Fibroblast of lung (primary cell): ENCODE measurements at places on chromosomes 2 and 18.

DNA sequence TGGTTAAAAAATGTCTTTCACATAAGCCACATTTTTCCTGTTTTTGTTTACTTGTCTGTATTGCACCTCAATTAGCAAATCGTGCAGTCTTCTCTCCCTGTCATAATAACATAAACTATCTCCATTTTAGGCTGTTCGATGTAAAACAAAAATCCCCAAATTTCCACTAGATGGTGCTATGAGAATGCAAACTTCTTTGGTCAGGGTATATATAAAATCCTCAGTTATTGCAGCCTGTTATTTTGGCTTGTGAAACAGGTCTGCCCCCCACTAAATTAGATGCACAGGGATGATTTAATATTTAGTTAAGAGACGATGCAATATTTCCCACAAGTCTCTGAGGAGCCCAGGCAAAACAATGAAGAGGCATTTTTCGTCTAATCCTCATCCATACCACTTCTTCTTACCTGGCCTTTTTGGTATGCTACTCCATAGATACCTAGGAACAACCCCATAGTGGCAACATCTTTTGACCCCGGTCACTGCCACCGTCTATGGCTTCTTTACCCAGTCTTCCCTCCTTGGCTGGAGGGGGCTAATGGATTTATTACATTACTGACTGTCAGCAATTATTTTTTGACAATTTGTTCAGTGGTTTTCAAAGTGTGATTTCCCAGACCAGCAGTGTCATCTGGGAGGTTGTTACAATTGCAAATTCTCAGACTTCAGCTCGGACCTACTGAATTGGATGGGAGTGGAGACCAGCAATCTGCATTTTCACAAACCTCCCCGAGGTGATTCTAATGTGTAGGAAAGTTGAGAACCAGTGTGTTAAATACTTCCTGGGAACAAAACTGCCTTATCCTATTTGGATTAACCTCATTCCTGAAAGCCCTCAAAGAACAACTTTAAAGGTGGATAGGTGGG lies 117.4 kb upstream of the CWC22 start:
- DNase-seq, result peak; percentile 46

DNA sequence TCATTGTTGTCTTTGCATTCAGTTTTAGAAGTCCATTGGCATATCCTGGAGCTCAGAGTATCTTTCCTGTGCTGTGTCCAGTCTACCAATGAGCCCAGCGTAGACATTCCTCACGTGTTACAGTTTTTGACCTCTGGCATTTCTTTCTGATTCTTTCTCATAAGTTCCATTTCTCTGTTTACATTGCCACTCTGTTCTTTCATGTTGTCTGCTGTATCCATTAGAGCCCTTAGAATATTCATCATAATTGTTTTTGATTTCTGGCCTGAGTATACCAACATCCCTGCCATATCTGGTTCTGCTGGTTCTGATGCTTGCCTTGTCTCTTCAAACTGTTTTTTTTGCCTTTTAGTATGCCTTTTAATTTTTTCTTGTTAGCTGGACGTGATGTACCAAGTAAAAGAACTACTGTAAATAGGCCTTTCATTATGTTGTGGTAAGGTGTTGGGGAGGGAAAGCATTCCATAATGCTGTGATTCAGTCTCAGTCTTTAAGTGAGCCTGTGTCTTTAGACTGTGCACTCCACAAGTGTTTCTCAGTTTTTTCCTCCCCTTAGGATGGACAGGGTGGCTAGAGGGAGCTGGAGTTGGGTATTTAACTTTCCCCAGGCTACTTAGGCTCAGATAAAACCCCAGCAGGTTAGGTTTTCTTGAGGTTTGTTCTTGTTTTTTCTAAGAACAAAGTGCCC lies 35.6 kb downstream of the CEP192 start:
- DNase-seq, result peak; percentile 27

DNA sequence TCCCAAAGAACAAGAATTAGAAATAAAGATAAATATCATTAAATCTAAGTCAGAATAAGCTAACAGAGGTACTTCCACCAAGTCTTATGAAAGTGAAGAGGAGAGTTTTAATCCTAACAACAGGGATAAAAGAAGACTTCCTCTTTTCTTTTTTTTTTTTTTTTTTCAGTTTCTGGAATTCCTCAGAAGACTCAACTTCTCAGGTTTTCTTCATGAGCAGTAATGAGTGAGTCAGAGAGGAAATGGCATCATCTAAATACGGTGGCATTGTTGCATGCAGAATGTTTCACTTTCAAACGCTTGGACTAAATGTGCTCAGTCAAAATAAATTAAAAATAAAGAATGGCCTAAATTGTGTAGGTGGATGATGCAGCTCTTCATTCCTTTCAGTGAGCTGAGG lies 45.6 kb upstream of the ARHGAP15 start:
- peak; percentile 78 for DNase-seq

DNA sequence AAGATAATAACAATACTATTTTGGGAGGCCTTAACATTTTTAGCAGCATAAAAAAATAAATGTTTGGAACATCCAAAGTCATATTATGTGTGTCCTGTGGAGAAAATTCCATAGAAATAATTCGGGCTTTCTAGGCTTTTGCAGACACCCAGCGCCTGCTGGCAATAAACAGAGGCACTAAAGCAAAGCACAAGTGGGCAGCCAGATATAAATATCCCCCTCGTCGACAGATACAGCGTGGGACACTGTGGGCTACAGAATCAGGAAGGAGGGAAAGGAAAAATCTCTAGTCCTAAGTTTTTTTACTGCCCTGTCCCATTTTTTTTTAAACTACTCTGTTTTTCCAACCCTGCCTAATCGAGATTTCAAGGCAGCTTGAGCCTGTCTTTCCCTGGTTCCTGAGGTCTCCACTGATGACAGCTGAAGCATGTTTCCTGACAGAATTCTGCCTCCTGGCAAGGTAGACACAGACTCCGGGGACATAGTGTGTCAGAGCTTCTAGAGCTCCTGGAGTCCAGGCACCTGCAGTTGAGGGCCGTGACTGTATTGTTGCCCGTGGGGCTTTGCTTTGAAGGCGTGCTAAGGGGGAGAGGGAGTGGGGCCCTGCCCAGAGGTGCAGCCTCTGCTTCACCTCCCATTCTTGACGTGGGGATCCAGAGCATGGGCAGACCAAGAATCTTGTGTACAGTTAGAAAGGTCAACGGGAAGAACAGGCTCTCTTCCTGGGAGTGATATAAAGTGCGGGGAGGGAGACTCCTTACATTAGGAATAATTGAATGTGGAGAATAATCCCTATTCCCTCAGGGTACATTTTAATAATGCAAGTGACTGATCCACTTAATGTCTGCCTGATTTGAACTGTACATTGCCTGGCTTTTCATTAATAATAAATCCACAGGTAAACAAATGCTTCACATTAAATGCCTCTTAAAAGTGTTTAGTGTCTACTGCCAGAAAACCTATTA lies 232.3 kb downstream of the DCC start:
- no peak for DNase-seq

- DNase-seq, result peak; percentile 51
Measured at GRCh38 chr2:222613715-222614331, 42.1 kb downstream of the FARSB start.

GRCh38 chr2:20115902-20116301 lies 64.5 kb upstream of the LAPTM4A start:
- DNase-seq, result no peak

GRCh38 chr2:68404164-68404563 lies 39.1 kb downstream of the PLEK start:
- no peak for DNase-seq

- peak; percentile 2 for DNase-seq
Measured at GRCh38 chr2:210954386-210954907, 398.0 kb downstream of the CPS1 start.

GRCh38 chr2:225416616-225417367 lies 17.3 kb downstream of the NYAP2 start:
- DNase-seq, result no peak

- peak; percentile 82 for DNase-seq
Measured at GRCh38 chr18:22005191-22005841, 164.1 kb upstream of the GATA6 start.
